ENCODE measurements at places on chromosomes 3 and 15.

DNA sequence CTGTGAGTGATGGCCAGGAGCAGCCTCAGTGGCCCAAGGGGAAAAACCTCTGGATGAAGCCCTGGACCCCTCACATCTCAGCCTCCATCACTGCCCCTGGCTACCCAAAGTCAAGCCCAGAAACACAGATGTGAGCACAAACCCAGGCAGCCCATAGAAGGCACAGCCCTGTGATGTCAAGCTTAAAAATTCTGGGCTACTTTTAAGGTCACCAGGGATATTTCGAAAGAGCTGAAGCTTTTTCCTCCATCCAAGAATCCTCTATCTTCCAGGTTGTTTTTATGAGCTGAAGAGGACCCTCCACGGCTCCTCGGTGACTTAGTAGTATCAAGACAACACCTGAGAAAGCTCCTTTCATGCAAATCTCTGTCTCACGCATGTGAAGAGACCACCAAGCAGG is 11.5 kb downstream of the LIPC start:
- DNase-seq, result no peak

- DNase-seq, result no peak
Observed at GRCh38 chr15:53525894-53526293, 233.6 kb downstream of the WDR72 start.

DNA sequence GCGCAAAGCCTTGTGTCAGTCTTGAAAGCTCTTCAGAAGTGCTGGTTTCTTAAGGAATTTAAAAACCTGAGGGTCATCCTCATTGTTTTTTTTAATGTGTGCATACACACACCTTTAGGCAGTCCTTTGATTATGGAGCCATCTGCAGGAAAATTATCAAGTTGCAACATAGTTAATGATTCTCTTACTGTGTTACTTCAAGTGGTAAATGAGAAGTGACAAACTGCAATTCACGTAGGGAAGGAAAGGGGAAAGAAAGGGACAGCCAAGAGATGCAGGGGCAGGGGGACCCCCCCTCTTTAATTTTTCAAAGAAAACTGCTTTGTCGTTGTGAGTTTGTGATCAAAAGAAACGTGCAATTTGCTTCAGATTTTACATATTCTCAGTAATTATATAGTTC is 162.4 kb upstream of the CGNL1 start:
- DNase-seq, result peak; percentile 39

DNA sequence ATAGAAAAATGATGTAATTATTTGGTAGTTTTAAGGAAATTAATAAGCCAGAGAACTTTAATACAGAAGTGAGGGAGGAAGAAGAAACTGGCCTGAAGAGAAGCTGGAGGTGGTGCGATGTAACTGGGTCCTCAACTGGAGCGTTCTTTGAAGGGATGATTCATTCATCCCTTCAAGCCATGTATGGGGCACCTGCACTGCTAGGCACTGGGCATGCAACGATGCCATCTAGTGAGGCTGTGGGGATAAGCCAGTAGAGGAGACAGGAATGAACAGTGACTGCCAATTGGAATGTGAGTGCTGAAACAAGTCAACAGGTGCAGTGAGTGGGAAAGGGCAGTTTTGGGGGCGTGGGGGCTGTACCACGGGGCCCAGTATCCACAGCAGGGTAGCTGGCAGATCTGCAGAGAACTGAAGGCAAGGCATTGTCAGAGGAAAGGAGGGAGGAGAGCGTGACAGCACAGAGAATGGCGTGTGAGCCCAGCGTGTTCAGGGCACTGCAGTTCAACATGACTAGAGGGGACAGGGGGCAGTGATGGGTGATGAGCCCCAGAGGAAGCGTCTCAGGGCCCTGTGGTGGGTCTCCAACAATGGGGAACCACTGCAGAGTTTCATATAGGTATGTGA is 3.8 kb upstream of the KIF23 start:
- no peak for DNase-seq

GRCh38 chr3:6640907-6641306 is 220.0 kb upstream of the GRM7 start:
- no peak for DNase-seq

DNA sequence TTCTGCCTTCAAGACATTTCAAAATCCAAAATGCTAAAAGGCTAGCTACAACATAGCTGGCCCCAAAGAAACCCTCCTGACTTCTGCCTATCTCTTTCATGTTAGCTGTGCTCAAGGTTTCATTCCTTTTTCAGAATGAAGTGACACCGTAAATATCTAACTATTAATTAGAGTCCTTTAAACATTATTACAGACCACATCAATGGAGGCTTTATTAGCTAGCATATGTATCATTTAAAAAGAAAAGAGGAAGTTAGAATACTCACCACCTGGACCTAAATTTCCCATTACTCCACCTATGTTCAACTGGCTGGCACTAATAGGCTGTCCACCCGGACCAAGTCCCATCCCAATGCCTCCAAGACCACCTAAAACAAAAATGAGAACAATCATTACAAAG is 24.6 kb downstream of the MYEF2 start:
- DNase-seq, result no peak

DNA sequence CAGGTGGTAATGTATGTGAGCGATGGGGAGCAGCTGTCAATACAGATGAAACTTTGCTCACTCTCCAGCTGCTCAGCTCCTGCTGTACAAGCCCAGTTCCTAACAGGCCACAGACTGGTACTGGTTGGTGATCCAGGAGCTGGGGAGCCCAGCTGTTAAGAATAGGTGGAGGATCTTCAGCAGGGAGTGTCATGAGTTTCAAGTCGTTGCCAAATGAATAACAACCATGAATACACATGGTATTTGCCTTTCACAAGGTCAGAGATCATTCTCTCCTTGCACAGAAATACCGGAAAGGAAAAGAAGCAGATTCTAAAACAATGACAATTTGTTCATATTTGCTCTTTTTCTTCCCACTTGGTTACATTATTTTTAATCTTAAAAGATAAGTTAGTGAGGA is 5.1 kb downstream of the PLSCR1 start:
- no peak for DNase-seq

DNA sequence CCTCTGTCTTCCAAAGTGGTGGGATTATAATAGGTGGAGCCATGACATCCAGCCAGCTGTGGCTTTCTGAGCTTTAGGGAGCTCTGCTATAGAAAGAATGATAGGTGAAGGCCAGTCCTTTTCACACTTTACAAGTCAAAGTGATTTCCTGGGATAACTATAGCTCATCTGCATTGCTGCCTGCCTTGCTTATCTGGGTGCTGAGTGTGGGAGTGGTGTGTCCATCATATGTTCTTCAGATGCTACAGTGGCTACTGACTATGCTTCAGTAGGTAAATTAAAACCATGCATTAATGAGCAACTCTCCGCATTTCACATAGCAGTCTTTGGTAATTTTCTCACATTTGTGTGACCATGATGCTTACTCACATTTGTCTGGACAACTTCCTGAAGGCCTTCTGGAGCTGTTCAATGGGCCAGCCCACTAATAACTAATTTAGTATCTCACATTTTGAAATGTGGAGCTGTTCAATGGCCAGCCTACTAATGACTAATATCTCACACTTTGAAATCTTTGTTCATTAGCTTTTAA is 23.4 kb downstream of the RHOA start:
- DNase-seq, result no peak

GRCh38 chr3:177468331-177468730 is 271.0 kb upstream of the TBL1XR1 start:
- no peak for DNase-seq

- DNase-seq, result no peak
Observed at GRCh38 chr3:192914848-192915247, 2.8 kb downstream of the MB21D2 start.

- DNase-seq, result no peak
Observed at GRCh38 chr3:16320711-16321110, 55.7 kb downstream of the OXNAD1 start.

DNA sequence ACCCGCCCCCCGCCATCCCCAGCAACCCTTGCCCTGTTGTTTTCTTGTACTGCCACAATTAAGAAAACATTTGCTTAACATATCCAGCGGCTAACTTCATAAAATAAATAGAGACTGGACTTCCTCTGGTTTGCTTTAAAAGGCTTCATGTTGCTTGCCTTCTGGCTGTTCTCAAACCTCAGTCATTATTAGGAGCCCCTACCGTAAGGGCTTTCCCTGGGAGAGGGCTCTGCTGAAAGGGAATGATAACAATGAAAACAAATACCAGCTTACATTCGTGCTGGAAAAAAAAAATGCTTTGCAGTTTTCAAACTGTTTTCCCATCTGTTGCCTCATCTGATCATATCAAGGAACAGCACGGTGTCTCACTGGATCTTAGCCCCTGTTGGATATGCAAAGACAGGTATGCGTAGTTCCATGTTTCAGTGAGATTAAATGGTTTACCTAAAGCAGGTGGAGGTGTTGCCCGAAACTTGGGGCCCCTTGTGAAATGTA is 77.2 kb upstream of the VGLL4 start:
- DNase-seq, result no peak

DNA sequence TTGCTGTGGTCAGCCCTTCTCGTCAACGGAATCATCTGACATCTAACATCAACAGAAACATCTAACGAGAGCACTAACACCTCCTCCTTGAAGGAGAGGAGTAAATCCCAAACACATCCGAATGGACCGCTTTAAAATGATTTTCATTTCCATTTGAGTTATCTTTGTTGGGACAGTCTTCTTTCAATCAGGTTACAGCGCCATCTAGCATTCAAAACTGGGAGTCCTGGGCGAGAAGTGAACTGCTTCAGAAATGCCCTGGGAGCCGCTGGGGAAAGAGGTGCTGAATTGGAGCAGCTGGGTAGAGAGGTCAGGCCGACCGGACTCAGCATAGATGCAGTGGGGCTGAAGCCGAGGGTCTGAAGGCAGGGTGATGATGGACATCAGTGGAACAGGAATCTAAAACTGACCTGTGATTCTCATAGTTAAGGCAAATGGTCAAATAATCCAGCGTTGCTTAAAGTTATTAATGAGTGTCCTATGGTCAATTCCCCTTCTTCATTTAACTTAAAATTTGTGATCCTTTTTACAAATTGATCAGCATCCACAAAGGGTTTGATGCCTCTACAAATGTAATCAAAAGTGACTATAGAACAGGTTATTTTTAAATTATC is 170.0 kb upstream of the NDN start:
- no peak for DNase-seq

DNA sequence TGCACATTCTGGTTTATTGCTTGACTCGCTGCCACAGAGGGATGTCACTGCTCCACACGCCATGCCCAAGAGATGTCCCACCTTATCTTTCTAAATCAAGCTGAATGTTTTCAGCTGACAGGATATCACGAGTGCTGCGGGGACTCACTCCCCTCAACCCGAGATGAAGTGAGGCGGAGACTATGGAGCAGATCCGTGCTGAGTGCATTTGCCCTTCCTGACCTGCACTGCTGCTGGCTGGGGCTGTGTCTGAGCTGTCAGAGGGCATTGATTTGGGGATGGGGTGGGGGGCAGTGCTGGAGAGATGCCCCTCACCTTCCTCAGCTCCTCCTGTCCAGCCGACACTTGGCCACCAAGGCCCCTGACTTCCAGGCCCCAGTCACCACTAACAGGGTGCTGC is 40.5 kb upstream of the CSPG4 start:
- no peak for DNase-seq

- peak; percentile 50 for DNase-seq
Observed at GRCh38 chr3:9769426-9770275, at the start of gene CAMK1. Gene CAMK1 (minus strand): TSS chr3:9769947. CDS start chr3:9767749, 2,198 bp downstream.

DNA sequence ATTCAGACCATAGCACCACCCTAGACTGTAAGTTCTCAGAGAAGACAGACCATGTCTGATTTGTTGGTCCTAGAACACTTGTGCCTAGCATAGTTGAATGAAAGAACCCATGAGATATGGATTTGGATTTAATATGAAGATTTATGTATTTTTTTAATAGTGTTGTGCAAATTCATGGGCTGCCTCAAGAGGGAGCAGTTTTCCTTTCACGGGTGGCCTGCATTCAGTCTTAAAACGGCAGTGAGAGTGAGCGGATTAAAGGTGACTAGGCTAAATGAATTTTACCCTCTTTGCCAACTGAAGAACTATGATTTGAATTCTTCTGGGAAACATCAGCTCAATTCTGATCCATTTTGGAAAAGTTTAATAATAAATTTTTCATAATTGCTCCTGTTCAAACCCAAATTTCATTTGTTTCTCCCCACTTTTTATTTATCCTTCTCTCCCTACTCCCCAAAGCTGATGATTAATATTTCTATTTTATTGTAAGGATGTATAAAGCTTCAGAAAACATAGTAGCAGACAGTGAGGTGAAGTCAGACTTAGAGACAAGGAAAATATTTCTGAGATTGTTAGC is 67.3 kb downstream of the MORC1 start:
- DNase-seq, result peak; percentile 29

GRCh38 chr3:62293051-62293780 is 80.1 kb downstream of the FEZF2 start:
- no peak for DNase-seq

GRCh38 chr3:163863146-163863545 is 1215.2 kb downstream of the SI start:
- DNase-seq, result no peak

DNA sequence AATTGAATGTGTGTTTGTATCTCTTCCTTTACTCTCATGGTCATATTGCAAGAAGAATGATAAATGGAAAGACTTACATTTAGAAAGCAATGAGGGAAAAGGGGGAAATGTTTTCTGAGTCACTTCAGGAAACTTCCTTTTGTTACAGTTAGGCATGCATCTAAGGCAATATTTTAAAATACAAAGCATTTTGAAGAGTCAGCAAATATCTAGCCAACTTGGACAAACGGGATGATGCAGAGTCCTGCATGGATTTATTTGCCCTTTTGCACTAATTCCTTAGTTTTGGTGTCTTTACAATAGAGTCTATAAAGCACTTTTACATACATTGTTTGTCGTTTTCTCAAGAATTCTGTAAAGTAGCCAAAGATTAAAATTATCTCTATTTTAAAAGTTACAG is 286.2 kb upstream of the UBE2E2 start:
- no peak for DNase-seq

GRCh38 chr3:51622413-51622812 is 48.6 kb upstream of the TEX264 start:
- DNase-seq, result no peak

- DNase-seq, result no peak
Observed at GRCh38 chr3:115859002-115859807, 235.9 kb downstream of the GAP43 start.

DNA sequence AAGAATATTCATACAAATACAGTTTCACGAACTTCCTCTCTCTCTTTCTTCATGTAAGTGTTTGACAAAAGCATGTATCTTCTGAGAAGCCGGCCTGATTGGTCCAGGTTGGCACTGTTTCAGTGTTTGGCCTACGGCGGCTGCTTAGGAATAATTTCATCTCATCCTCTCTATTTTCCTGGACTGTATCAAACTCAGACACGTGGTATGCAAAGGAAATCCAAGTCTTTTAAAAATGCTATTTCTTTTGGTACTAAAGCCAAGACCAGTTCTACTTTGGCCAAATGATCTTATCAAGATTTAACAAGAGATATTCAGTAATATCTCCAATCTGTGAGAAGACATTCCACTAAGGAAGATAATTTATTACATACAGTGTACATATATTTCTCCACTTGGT is 152.8 kb downstream of the TIGIT start:
- DNase-seq, result no peak

All from CD4-positive, alpha-beta T cell treated with Interleukin-17A for 1 hour (primary cell).